ENCODE measurements at places on chromosomes 16 and 17.

DNA sequence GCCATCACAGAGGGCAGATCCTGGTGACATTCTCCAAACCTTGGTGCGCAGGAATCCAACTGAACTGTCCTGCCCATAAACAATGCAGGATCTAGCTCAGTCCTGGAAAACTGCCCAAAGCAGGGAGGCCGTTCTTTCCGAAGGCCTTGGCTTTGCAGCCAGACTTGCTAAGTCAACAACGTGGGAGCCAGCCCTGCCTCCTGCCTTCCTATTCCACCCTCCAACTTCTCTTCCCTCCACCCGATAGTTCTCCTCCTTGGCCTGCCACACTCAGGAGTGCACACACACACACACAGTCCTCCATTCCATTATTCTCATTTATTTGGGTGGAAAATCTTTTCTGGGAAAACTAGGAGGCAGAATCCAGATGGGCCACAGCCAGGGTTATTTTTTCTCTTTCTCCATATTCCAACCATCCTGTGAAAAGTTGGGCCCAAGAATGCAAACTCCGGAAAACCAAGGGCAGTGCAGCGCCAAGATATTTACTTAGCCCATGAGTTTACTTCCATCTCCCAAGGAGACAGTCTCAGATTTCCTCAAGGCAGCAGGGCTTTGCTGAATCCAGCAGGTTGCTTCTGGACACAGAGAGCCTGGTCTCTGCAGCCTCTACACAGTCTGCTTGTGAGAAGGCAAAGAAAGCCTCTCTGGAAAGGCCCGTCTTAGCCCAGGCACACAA is 15.8 kb downstream of the COPRS start:
- DNase-seq = no peak

- no peak for DNase-seq
These were observed 48.6 kb downstream of the CDRT4 start for GRCh38 chr17:15418781-15419180.

GRCh38 chr17:81347437-81347836 is 47.8 kb upstream of the BAHCC1 start:
- no peak for DNase-seq

DNA sequence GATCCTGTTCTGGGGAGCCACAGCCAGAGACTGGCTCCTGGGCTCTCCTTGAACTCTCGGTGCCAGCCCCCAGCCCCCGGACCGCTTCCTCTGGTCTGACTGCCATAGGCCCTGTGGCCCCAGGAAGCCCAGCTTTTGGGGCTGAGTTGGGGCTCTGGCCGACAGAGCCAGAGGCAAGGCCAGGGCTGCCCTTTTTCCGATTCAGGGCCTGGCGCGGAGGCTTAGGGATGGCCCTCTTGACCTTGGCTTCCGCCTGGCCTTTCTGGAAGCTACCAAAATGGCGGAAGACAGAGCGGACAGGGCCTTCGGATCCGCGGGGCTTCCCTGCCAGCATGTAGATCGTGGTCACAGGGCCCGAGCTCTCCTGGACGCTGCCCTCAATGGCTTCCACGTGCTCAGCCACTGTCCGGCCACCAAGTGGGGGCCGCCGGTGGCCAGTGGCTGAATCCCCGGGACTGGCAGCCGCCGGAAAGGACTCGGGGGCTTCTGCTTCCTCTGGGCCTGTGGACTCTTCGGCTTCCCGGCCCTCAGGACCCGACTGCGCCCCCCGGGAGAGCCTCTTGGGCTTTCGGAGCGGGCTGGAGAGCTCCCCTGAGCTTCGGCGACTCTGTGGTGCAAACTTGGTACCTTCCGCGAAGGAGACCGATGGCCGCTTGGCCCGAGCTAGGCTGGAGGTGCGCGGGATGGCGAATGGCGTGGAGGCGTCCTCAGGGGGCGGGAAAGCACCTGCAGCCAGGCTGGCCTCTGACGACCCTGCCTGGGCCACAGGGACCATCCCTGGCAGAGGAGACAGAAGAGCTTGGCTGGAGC is 6.4 kb upstream of the SLC43A2 start:
- DNase-seq = no peak

GRCh38 chr16:11681556-11681955 is 13.3 kb downstream of the SNN start:
- no peak for DNase-seq

DNA sequence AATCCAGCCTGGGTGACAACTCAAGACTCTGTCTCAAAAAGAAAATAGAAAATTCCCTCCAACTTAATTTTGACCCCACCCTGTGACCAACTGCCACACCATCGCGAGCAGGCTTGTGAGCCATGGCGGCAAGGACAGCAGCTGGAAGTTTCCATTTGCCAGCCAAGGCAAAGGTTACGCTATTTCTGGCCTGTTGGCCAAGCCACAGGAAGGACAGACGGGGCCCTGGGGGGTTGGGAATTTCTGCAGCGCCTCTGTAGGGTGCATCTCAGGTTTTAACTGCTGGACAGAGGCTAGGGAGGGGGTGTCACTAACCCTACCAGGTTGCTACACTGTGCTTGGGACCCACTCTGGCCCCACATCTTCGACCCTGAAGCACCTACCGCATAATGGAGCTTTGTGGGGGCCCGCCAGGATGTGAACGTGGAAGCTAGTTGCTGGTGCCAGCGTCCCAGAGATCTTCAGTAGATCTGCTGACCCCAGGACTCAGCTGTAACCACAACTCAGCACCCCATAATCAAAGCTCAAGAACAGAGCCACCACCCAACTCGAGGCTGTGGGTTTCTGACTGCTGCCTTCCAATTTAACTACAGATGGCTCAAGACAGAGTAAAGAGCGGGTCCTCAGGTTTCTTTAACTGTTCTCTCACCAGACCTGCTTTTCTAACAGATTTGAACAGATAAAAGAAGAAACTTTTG is 10.9 kb downstream of the KIFC3 start:
- DNase-seq = no peak

- no peak for DNase-seq
These were observed 5.9 kb upstream of the PRR35 start for GRCh38 chr16:554297-554621.

DNA sequence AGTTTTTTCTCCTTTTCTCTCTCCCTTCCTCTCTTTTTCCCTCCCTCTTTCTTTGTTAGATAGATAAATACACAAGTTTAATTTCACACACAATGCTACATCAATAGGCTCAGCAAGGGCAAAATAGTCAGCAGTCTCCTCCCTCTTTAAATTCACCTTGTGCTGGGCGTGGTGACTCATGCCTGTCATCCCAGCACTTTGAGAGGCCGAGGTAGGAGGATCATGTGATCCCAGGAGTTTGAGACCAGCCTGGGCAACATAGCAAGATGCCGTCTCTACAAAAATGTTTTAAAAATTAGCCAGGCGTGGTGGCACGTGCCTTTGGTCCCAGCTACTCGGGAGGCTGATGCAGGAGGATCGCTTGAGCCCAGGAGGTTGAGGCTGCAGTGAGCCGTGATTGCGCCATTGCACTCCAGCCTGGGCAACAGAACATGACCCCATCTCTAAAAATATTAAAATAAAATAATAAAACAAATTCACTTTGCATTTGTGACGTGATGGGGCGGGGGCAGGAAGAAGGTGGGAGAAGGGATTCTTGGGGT is 27.4 kb downstream of the IL21R start:
- DNase-seq = no peak

- no peak for DNase-seq
These were observed 6.8 kb downstream of the MEAK7 start for GRCh38 chr16:84497418-84498222.

- DNase-seq = no peak
These were observed at the start of gene SLC13A2 for GRCh38 chr17:28473542-28473941. SLC13A2 (plus strand) TSS chr17:28473644; CDS start chr17:28473713, 69 bp downstream.

- DNase-seq = no peak
These were observed 38.6 kb downstream of the NEUROD2 start for GRCh38 chr17:39569126-39569525.

All from stimulated activated effector memory CD8-positive, alpha-beta T cell treated with anti-CD3 and anti-CD28 coated beads, Interleukin-12 subunit alpha, Interleukin-12 subunit beta, amount 100 ng/mL, for 72 hours (primary cell).